ENCODE measurements at places on chromosomes 16 and 17.

DNA sequence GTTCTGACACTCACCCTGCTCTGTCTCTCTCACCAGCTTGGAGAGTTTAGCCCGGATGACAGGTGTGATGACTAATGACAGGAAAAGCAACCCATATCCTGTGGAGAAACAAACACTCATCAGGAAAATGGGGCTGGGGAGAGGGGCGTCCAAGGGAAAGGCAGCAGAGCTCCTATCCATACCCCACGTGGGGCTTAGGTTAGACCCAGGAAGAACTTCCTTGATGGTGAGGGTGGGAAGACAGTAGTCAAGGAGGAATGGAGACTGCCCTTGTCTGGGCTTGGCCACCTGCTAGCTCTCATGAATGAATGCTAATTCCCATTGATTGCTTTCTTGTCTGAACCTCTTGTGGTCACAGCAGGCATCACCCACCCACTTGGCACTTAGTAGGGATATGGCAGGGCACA lies 3.8 kb downstream of the SLC46A1 start:
- no peak for DNase-seq

DNA sequence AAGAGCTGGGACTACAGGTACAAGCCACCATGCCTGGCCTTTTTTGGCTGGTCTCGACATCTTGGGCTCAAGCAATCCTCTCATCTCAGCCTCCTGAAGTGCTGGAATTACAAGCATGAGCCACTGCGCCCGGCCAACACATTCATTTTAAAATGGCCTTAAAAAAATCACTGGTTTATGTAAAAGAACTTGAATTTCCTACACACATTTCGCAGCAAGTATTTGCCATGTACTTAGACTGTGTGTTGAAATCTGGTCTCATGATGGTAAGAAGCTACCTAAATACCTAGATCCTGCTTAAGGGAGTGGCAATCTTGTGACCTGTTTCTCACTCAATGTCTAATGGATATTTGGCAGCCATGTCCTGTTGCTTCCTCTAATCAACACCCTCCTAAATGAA lies 8.5 kb upstream of the CYTH1 start:
- DNase-seq = no peak

DNA sequence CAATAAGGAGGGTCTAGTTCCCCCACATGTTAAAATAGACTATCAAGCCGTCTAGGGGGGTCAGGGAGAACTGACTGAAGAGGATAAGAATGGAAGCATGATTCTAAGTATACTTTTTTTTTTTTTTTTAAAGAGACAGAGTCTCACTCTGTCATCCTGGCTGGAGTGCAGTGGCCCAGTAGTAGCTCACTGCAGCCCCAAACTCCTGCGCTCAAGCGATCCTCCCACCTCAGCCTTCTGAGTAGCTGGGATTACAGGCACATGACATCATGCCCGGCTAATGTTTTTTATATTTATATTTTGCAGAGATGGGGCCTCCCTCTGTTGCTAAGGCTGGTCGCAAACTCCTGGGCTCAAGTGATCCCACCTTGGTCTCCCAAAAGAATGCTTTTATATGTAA lies 14.2 kb downstream of the AMFR start:
- no peak for DNase-seq

DNA sequence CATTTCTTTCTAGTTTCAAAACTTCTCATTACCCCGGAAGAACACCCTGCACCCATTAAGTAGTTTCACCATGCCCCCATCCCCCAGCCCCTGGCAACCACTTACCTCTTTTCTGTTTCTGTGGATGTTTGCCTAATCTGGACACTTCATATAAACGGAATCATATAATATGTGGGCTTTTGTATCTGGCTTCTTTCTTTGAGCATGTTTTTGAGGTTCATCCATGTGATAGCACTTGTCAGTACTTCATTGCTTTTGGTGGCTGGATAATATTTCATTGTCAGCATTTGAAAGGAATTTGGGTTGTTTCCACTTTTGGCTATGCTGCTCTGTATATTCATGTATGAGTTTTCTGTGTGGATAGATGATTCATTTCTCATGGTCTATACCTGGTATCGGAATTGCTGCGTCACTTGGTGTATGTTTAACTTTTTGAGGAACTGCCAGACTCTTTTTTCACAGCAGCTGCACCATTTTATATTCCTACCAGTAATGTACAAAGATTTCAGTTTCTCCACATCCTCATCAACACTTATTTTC lies 30.0 kb upstream of the SLC5A10 start:
- DNase-seq = no peak

- DNase-seq = no peak
Measured at GRCh38 chr16:76639685-76640289, 362.6 kb downstream of the CNTNAP4 start.

GRCh38 chr17:55652825-55653224 lies 69.8 kb downstream of the TMEM100 start:
- no peak for DNase-seq

DNA sequence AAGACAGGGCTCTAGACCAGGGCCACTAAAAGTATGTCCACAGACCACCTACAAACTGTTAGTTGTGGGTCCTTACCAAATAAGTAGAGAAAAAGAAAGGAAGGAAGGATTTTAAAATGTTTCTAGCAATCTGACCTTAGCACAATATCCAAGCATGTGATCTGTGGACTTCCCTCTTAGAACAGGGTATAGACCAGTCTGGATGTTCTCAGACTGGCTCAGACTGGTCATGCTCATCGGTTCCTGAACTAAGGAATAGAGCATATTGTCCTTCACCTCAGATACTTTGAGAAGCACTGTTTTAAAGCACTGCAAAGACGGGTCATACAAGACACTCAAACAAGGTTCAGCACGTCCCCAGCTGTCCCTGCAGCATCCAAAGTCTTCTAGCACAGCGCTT lies 25.8 kb downstream of the CUEDC1 start:
- no peak for DNase-seq

- DNase-seq = no peak
Measured at GRCh38 chr16:56252835-56253234, 61.5 kb downstream of the GNAO1 start.

DNA sequence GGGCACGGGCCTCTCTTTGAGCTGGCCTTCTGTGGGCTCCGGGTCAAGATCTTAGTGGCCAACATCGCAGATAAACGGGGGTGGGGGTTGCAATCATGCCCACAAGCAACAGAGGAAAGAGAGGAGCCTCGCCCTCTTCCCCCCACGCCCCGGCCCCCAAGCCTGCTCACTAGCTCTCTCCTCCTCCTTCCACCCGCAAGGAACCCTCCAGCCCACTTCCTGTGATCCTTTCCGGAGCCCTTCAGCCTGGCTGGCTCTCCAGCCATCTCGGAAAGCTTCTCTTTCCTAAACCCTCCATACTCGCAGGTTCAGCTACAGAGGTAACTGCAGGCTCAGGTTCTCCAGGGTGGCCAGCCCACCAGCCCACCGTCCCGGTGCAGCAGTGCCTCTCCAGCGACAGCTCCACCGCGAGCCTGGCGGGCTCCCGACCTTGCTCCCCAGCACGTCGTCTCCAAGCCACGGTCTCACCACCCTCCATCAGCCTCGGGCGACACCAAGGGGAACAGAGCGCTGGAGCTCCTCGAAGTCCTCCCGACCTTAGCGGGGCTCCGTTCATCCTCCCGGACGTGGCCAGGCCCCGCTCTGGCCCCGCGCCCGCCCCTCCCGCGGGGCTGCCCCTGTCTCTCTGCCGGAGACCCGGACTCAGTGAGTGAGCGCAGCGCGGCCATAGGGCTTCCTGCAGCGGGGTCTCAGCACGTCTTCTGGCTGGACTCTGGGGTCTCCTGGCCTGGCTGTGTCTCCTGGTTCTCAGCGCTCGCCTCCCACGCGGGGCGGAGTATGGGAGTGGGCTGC lies 12.9 kb upstream of the ODF4 start:
- no peak for DNase-seq

- DNase-seq = no peak
Measured at GRCh38 chr17:77793146-77793970, 165.1 kb upstream of the TNRC6C start.

GRCh38 chr16:82146556-82146955 lies 23.5 kb downstream of the MPHOSPH6 start:
- no peak for DNase-seq

DNA sequence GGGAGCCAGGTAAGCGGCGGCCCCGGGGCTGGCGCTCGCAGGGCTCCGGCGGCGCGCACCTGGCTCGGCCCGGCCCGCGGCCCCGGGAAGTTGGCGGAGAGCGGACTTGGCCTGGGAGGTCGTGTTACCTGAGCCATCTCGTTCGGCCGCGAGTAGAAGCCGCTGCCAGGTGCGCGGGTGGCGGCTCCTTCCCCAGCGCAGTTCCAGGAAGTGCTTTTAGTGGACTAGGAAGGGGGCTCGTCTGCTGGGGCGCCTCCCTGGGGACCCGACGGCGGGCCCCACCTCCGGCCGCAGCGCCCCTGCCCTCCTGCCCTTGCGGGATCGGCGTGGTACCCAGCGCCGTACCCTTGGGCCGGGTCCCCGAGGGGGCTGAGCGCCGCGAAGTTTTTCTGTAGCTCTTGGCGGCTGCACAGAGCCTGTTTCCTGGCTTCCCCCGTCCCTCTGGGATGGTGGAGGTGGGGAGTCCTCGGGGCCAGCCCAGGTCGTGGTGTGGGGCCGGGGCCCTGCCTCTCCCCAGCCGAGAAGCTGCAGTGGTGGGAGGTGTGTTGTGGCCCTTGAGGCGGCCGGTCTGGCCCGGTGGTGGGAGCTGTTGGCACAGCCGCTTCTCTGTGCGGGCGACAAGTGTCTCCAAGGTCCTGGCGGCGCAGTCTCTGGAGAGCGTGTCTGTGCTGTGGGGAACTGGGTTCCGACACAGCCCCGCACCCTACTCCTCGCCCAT lies 96.9 kb downstream of the RAB11FIP4 start:
- DNase-seq = no peak

DNA sequence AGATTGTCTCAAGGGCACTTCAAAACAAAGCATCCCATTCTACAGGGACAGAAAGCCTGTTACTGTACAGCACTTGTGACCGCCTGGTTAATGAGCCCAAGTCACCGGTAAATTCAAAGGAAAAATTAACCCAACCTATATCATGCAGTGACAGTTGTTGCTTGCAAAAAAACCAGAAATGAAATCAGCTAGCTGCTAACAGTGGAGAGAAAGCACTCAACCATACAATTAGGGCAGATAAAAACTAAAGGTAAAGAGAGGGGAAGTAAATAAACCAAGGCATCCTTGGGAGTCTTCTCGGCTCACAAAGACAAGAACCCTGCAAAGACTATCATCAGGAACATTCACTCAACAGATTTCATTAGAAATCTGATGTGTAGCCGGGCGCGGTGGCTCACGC lies 5.9 kb downstream of the RETREG3 start:
- DNase-seq = no peak

GRCh38 chr17:71260366-71260940 lies 860.4 kb upstream of the SOX9 start:
- DNase-seq = no peak

GRCh38 chr16:9122342-9122741 lies 30.9 kb downstream of the HAPSTR1 start:
- no peak for DNase-seq

Measured in stimulated activated CD8-positive, alpha-beta memory T cell treated with anti-CD3 and anti-CD28 coated beads, Interleukin-4, amount 100 ng/mL, for 24 hours (primary cell).